ENCODE measurements at places on chromosomes 2 and 18.

DNA sequence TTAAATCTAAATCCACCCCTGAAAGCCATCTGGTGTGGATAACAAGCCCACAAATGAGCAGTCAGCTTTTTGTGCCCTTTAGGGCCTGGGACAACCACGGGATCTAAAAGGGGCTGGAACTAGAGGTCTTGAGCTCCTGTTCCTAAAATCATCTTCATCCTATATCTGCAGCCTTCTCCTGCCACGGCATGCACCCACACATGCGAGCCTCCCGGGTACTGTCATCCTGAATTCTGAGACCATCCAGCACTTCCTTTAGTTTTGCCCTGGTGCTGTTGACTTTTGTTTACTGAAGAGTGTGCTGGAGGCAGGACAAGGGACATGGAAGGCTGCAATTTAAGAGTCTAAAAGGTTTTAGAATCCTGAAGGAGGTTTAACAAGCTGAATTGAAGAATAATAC lies 183.2 kb downstream of the FAM210A start:
- DNase-seq: no peak

GRCh38 chr18:33099626-33100025 lies 326.8 kb upstream of the KLHL14 start:
- DNase-seq: no peak

DNA sequence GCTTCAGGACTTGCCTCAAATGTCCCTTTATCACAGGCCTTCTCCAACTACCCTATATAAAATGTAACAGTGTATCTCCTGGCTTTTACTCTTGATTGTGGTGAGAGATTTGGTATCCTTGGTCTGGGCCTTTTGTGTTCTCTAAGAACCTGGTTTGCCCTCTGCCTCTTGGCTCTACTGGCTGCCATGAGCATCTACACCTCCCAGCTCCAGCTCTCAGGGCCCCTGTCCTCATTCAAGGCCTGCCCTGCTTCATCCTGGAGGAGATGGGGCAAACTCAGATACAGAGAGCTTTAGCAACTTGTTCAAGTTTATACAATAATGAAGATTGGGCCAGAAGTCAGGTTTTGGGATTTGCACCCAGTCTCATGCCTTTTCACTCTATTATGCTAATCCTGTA lies 45.0 kb downstream of the QPCT start:
- DNase-seq: no peak

GRCh38 chr2:85697096-85697495 lies 2.9 kb downstream of the GNLY start:
- no peak for DNase-seq

DNA sequence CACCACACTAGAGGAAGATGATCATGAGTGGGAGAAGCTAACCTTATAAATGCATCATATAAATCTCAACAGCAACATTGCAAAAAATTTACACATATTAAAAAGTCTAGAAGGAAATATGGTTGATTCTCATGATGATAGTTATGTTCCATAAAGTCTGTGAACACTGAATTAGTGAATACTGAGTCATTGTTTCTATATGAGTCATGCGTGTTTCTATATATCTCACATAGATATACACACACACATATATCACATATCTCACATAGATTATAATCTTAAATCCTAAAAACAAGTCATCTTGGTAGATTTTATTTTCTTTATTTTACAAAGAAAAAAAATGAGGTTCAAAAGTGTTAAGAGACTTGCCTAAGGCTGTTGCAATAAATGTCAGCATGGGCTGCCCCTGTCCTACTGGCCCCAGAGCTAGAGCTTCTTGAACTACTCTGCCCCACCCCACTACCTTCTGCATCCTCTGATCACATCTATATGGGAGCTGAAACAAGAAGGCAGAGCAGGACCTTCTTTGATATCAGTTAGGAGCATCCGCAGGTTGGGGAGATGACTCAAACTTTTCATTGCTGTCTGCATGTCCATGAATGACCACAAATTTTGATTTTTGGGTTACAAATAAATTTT lies 81.8 kb upstream of the ADAM23 start:
- peak; percentile 37 for DNase-seq
